ENCODE measurements at places on chromosomes 4 and X. TPM values are rescaled to one million over a fixed set of nuclear protein-coding genes. Genes with fewer than 3 reads are reported as not detected.

Gene ASB11
- total RNA-seq: not detected

Gene ADH1A
- total RNA-seq: not detected

Gene ZXDA
- 4.0 TPM for total RNA-seq

Gene SORBS2
- 9.3 TPM for total RNA-seq

Gene FGFBP1
- total RNA-seq: not detected

Gene RFC1
- 54.0 TPM for total RNA-seq

Gene TRPC5OS
- total RNA-seq: not detected

Gene TRIM75
- not detected for total RNA-seq

Gene DCLK2
- 59.4 TPM for total RNA-seq

Gene GDPD2
- 0.12 TPM for total RNA-seq

Gene PPARGC1A
- total RNA-seq: 2.1 TPM
